ENCODE measurements at places on chromosomes 7 and 10.

- DNase-seq = peak; percentile 79
Measured at GRCh38 chr10:86945361-86946212, 11.8 kb downstream of the MMRN2 start.

GRCh38 chr7:66558201-66558641, 70.5 kb upstream of the KCTD7 start:
- DNase-seq = no peak

DNA sequence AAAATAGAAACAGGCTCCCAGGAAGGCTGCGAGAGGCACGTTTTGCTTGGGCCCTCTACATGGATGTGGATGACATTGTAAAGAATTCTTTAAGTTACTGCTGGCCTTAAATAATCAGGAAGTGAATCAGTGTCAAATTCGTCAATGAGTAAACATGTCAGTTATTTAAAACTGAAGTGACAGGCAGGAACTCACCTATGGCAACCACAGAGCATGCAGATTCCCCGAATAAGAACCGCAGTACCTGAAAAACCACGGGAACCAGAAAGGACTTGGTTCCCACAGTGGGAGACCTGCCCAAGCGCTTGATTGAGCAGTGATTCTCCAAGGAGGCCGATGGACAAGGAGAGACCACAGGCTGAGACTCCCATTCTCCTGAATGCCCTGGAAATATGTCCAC, 351.2 kb upstream of the AKR1E2 start:
- DNase-seq = no peak

DNA sequence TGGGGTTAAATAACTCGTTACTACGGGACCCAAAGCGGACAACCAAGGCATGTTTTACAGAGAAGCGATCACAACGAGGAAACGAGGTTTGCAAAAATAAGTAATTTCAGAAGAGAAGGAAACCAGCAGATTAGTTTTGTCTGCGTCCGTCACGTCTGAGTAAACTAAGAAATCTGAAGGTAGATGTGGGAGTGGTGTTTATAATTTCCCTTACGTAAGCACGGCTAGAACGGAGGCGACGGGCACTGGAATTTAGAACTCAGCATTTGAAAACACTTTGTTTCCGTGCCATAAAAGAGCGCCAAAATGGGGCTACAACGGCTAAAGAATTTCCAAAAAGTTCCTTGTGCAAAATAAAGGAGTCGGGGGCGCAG, 718 bp upstream of the UMAD1 start:
- no peak for DNase-seq

GRCh38 chr7:108127461-108127860, 2.7 kb downstream of the LAMB4 start:
- no peak for DNase-seq

Measured in neural progenitor cell (in vitro differentiated cells).